ENCODE measurements at places on chromosomes 7 and 10.
A peak's percentile ranks its signal among the peaks of the same experiment; 100 is the strongest.

- peak; percentile 96 for DNase-seq
These were observed at the start of gene SGMS1 for GRCh38 chr10:50623663-50624412. TSS of gene SGMS1 (minus strand) at chr10:50623956. CDS start at chr10:50344114, 279,842 bp downstream.

GRCh38 chr10:13672548-13672947, 85.8 kb downstream of the PRPF18 start:
- DNase-seq: no peak

GRCh38 chr10:3679950-3680629, 104.9 kb downstream of the KLF6 start:
- no peak for DNase-seq

GRCh38 chr10:74011770-74012169, 13.9 kb downstream of the VCL start:
- DNase-seq: peak; percentile 94

DNA sequence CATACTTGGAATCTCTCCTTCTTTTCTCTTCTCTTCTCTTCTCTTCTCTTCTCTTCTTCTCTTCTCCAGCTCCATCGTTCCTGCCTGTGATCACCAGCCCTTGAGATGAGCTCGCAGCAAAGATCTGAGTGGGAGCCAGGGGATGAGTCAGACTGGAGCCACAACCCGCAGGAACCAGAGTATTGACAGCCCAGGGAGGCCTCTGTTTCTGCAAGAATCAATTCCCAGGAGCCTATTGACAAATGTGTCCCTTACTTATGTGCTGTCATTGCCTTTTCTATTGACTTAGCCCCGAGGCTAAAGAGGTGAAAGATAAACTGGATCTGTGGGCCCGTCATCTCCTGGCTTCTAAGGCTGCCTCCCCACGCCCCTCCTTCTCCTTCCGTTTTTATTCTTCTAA, 13.1 kb upstream of the HABP2 start:
- peak; percentile 70 for DNase-seq

DNA sequence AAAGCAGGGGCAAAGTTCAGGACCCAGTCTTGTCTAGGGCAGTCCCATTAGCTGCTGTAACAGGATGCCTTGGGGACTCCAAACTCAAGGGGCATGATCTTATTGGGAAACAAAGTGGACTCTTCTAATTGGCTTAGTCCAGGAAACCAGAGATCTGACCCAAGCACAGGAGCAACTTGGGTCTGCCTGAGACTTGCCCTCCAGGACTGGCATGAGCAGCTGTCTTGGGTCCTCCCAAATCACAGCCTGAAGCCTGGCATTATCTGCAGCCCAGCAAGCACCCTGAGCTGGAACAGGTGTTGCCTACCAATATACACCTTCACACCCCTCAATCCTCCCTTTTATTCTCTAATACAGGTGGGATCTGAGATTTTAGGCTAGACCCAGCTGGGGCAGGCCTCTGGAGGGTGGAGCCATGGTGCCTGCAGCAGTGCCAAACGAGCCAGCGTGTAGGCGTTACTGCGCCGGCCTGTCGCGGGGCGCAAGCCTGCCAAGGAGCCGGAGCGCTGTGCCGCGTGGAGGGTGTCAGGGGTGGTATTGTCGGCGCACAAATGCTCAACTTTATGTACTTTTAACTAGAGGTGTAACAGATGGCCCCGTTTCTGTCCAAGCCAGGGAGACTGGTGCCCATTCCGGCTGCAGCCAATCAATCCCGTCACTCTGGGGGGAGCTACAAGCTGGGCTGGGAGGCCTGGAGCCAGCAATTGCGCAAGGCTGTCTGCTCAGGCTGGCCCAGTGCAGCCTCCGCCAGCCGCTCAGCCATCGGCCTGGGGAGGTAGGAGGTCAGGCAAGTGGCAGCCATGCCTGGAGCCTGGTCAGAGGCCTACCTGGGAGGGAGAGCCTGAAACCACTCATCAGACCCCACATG, 12.8 kb upstream of the LBX1 start:
- no peak for DNase-seq

DNA sequence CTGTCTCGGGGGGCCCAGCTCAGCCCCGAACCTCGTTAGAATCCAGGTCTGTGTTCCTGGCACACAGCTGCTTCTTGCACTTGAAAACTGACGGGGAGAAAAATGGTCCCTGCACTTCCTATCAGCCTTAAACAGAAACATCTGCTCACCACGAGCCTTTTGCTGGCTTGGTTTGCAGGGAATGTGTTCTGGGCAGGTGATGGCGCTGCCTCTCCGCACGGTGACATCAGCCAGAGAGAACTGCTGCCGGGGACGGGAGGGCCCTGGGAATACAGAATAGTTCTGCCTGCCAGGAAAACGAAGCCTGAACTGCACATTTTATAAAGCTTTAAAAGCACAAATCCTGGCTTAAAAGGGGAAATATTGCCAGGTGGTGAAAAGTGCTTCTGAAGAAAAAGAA, 622.5 kb downstream of the TYW1 start:
- peak; percentile 28 for DNase-seq

DNA sequence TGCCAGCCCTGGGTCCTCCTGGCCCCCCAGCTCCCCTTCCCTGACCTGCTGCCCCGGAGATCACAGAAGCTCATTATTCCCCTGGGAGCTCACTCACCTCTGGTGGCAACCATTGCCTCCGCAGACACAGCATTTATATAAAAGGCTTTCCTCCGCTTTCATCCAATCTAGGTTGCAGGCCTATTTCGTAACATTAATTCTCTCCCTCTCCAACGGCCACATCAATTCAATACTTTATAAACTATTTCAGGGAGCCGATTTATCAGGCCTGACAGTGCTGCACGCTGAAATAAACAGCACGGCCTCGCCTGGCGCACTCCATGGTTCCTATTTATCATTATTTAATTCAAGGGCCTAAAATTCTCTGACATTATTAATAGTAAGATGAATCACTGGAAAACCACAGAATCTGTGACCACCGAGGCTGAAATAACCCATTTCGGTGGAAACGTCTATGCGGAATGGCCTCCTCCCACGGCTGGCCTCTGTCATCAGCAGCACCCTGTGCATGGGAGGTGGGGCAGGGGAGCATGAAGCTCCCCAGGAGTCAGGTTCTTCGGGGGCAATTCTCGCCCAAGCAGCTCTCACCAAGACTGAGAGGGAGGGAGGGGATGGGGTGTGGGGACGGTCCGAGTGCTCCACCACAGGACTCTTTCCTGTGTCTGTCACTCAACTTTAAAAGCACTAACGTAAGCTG, 249.3 kb upstream of the PFKP start:
- no peak for DNase-seq

DNA sequence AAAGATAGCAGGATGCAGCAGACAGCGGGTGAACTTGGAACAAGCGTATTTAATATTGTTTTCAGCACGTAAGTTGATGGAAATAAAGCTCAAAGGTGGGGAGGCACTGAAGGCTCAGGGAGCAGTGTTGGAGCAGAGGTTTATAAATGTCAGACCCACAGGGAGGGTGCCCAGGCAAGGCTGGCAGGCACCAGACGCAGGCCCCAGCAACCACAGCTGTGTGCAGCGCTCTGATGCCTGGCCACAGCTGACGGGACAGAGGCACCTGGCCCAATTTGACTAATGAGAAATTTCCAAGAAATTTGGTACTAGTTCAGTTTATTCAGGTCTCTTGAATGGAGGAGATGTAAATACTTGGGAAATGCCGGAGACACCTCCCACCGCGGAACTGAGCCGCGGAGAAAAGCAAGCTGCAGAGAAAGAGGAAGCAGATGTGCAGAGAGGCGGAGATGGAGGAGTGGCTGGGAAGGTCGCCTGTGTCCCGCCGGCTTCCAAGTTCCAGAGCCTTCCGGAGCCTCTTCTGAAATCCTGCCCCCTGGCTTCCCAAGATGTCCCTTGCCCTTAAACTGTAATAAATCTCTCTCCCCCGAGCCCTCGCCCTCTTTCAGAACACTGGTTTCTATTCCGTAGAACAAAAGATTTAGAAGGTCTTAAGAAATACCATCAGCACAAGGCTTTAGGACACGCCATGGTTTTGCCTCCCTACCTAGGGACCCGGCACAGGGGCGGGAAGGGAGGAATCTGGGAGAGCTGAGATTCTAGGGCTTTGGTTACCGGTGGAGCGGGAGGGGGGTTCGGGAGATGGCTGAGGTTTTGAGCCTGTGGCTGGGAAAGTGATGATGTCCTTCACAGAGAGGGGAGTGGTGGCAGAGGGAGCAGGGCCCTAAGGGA, 38.4 kb upstream of the PLXNA4 start:
- peak; percentile 38 for DNase-seq

DNA sequence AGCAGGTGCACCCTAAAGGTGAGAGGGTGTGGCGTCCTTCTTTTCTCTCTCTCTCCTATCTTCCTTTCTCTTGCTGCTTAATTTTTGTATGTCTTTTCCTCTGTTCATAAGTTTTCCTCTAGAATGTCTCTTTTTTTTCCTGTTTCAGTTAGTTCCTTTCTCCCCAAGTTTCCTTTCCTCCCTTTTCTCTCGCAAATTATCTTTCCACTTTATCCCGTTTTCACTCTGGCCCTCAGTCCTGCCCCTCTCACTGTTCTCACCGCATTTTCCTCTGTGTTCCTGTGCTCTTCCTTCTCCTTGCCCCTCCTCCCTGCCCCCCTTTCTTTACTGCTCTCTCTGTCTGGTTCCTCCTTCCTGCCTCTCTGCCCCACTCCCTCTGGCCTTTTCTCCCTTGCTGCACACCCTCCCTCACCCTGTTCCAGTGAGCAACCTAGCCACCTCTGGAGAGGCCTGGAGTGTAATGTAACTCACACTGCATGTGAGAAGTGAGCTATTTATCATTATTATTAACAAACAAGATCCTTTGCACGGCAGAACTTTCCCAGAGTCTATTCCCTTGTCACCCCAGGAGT, 158.5 kb downstream of the C10orf105 start:
- no peak for DNase-seq

DNA sequence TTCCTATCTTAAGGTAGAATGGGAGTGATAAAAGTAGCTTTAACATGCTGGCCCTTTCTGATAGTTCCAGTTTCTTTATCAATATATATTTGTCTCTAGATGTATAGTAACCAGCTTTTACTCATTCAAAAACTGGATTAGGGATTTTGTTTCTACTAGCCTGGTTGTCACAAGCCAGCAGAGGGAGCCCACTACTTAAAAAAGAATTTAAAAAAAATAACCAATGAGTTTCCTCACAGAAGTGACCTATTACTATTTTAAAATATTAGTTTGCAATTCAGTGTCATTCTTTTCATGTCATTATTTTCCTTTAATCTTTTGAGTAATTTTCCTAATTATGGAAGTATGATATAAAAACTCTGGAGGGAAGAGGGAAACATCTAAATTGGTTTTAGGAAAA, 142.1 kb downstream of the PHTF2 start:
- DNase-seq: peak; percentile 53

GRCh38 chr10:92573091-92573797, 649 bp downstream of the IDE start:
- peak; percentile 71 for DNase-seq

DNA sequence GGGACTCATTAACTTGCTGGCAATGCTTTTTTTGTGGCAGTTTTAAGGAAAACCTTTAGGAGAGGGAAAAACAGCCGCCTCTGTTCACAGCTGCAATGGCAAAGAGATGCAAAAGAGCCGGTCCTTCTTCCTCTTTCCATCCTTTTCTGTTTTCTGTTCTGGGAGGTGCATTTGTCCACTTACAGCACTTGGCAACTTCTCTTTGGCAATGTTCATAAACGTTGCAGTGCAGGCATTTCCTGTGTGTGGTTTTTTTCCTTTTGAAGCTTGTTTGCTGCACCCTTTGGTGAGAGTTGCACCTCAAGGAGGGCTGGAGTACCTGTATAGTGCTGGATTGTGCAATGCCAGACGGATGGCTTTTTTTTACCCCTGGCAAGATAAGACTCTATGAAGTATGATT, 53.9 kb upstream of the HABP2 start:
- no peak for DNase-seq

GRCh38 chr10:104052431-104052830, 33.2 kb downstream of the COL17A1 start:
- DNase-seq: no peak

DNA sequence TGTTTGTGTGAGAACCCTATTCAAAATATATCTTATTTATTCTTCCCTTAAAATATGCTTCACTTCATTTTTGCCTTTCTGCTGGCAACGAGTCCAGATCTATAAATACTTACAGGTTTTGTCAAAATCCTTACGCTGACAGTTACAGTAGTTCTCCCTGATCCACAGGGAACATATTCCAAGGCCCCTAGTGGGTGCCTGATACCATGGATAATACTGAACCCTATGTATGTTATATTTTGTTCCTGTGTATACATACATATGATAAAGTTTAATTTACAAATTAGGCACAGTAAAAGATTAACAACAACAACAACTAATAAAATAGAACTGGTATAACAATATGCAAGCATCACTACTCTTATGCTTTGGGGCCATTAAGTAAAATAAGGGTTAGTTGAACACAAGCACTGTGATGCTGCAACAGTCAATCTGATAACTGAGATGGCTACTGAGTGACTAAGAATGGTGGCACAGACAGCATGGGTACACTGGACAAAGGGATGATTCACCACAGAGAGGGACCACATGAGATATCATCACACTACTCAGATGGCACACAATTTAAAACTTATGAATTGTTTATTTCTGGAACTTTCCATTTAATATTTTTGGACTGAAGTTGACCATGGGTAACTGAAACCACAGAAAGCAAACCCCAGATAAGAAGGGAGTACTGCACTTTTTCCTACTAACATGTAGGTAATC, 29.4 kb upstream of the PCGF5 start:
- peak; percentile 36 for DNase-seq

GRCh38 chr10:70771311-70772194, 13.6 kb downstream of the TBATA start:
- no peak for DNase-seq

DNA sequence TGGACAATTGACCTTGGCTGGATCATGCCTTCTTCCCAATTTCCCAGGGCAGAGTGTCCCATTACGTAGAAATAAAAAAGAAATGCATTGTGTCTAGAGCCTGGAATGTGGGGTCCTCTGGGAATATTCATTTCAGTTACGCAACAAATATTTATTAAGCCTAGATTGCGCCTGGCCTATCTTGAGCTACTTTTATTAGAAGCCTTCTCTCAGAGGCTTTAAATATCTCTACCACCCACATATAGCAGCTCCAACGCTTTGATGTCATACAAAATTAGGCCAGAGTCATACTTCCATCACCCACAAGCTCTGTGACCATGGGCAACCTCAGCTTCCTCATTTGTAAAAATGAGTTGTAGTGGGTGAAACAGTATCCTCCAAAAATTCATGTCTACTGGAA, 24.9 kb upstream of the CARD11 start:
- DNase-seq: no peak

- DNase-seq: no peak
These were observed 650.5 kb downstream of the SORCS3 start for GRCh38 chr10:105291571-105291970.

- no peak for DNase-seq
These were observed 268.4 kb downstream of the TCERG1L start for GRCh38 chr10:131043039-131043691.

GRCh38 chr7:131507592-131508331, 48.7 kb downstream of the PODXL start:
- peak; percentile 86 for DNase-seq

DNA sequence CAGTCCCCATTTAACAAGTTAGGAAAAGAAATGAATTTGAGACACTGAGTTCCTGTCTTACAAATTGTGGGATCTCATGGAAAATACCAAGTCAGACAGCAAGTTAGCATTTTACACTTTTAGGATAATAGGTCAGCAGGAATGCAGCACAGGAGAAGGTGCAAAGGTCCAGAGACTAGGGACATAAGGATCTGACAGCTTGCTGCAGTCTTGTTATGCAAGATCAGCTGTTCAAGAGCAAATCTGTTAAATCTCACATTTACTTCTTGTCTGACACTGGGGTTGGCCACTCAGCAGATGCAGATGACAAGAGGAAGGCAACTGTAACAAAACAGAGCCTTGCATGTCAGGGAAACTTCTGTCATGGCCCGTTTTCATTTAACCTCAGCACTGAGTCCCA, 239.6 kb downstream of the PHF14 start:
- DNase-seq: no peak

Data from astrocyte of the hippocampus (primary cell).